ENCODE measurements at places on chromosomes 5 and 9.

DNA sequence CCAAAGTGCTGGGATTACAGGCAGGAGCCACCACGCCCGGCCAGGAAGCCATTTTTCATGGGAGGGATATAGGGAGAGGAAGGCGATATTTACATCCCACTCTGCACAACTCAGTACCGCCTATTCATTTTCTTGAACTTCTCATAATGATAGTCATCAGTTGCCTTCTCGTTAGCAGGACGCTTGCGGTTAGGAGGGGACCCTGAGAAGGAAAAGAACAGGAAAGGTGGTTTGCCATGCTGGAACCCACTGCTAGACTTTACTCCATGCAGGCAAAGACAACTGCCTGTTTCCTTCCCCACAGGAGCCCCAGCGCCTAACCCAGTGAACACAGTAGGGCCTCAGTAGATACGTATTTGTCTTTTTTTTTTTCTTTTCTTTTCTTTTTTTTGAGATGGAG, 4.1 kb upstream of the TOR1A start:
- no peak for DNase-seq

DNA sequence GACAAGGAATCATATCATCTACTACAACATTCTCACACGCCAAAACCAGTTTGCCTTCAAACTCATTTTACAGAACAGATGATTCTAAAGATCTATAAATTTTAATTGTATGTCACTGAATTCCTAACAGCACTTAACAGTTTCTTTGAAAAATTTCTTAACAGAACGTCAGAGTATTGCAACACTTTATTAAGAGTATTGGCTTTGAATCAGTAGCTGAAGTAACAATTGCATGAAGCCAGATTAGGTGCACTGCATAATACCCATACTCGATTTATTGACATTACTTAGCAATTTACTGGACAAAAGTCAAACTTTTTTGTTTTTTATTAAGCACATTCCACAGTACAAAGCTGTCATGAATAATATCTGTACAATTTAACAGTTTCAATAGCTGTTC, 75.8 kb downstream of the SMIM23 start:
- no peak for DNase-seq

DNA sequence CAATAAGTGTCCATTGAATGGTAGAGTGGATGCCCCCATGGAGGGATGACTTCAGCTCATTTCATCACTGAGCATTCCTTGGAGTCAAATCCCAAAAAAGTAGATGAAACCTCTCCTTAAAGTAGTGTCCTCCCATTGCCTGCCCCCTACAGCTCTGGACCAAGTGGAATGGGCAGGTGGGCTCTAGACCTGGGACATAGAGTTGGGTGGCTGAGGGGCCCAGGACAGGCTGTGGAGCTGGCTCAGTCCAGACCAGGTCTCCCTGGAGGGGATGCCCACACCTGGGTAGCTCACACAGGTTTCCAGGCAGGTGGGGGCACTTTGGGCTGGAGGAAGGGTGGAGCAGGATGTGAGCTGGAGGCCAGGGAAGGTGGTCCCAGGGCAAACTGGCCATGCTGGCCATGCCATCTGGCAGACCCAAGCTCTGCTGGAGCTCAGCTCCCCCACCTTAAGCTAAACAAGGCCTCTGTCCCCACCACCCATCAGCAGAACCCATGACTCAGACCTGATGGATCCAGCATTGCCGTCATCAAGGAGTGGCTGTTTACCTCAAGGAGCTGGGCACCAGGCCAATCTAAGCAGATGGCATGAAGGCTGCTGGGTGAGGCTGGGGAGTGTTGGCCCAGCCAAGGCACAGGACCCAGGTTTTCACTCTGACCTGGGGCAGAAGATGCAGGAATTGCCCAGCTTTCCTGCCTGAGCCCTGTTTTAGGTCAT, 6.2 kb upstream of the SPINK4 start:
- no peak for DNase-seq

DNA sequence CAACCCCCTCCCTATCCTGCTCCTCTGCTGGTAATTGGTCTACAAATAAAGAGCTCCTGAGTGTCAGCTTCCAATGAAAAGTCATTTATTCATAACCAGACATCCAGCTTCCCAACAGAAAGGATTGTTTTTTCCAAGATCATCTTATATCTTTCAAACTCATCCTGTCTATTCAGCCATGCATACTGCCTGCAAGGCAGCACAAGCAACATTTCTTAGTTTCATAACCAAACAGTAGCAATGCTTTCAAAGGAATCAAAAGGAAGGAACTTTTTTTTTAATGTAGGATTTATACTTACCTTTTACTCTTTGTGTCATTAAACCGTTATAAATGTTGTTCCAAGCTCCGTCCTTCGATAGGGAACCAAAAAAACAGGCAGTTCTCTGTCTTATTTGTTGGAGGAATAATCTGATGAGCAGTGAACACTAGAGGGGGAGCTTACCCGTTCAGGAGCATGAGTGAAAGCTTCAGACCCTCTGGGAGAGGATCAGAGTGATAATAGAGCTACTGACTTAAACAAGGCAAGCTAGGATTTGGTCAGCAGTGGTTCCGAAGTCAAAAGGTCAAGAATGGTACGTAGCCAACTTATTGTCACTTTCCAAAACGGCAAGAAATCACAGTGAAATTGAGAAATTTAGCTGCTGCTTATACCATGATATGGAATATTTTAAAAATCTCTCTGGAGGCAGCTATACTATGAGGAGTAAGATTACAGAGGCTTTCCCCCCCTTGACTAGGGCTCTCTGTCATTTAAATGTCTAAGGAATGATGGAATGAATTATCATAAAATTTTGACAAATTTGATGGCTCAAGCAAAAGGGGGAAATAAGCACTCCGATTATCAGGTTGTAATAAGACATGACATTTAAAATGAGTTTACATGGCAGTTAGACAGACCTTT, 892.9 kb downstream of the NR2F1-AS1 start:
- DNase-seq, result no peak

DNA sequence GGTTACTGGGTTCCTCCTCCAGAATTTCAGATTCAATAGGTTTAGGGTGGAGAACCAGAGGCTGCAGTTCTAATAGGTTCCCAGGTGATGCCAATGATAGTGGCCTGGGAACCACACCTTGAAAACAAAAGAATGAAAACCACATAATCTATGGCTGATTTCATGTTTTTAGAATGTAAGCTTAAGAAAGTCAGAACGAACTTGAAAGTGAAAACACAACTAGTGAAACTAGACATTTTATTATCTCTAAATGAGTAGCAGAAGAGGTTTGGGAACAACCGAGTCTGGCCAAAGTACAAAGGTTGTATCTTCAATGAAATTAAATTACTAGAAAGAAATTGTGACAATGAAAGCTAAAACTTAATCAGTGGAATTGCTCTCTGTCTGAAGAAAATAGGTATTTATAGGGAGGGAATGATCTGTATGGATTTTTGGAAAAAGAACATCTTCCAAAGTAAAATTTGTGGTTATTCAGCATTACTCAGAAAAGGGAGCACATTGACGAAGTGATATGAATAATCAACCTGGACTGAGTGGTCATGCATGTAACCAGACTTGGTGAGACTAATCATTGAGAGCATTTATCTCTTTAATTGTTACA, 24.9 kb upstream of the CEP120 start:
- no peak for DNase-seq

- no peak for DNase-seq
Observed at GRCh38 chr5:56319526-56320181, 86.5 kb upstream of the ANKRD55 start.

GRCh38 chr9:136122425-136123383, 4.0 kb upstream of the TMEM250 start:
- DNase-seq, result no peak

DNA sequence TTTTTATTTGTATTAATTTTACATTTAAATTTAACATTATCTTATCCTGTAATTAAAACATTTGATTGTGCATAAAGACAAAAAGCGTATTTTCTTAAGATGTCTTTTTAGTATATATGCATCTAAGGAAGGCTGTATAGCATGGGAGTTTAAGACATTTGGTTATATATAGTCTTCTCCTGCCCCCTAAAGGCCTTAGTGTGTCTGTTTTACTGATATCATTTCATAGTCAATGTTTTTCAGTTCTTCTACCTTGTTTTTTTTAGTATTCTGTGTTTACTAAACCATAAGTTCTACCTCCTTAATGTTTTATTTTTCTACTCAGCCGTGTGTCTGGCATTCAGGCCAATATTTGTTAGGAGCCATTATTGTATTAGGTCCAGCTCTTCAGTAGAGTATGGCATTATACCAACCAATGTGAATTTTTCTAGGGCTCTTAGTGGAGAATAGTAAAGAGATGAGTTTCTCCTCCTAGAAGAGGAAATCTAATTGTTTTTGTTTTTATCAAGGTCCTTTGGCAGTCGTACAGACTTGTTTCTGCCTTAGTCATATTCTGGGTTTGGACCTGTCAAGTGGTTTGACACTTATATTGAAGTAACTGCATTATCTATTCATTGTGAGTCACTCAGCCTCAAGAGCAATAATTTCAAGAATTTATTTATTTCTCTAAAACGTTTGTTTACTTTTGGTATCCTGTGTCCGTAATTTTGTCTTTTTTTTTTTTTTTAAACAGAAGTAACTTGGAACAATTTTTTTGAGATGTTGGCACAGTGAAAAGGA, 74.8 kb downstream of the SLF1 start:
- no peak for DNase-seq

DNA sequence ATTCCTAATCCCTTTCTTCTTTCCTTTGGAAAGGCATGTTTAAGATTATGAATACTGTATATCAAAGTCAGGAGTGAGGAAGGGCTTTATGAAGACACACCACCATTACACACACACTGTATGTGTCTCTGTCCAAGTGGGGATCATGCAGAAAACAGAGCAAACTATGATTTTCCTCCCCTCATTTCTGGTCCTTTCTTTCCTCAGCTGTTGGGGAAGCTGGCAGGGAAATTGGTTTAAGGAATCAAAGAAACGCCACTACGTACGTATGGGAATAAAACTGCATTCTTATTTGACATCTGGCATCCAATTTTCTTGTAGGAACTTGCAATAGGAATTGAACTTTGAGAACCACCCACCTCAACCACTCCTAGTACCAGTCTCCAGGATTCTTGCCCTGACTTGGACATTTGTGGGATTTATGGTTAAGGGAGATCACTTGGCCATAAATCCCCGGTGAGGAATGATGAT, 125.8 kb downstream of the PDE4D start:
- DNase-seq, result no peak

GRCh38 chr5:143506836-143507552, 103.5 kb upstream of the NR3C1 start:
- no peak for DNase-seq

DNA sequence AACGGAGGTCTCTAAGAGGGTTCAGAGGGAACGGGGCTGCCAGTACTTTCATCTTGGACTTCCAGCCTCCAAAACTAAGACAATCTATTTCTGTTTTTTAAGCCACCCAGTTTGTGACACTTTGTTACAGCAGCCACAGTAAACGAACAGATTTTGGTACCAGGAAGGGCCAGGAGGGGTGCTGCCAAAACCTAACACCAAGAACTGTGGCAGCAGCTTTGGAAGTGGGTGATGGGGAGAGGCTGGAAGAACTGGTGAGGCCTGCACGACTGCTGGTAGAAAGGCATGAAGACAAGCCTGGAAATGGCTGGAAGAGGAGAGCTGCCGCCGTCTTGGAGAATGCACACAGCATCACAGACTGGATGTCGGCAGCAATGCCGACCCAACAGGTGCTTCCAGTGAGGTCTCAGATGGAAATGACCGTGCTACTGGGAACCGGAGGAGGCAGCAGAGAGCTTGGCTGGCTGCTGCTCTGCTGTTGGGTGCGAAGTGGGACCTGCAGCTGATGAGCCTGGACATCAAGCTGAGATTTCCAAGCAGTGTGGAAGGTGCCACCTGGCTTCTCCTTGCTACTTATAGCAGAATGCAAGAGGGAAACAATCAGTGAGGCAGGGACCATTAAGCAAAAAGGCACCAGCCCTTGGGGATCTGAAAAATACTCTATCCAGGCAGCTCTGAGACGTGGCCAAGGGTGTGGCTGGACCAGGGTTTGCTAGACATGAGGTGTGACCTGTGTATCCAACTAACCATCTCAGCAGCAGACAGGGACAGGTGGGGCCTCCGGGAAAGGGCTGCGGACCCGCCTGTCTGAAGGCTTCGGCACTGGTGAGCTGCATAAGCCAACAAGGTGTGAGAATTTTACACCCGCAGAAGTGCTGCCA, 4.7 kb upstream of the TMEM210 start:
- no peak for DNase-seq

DNA sequence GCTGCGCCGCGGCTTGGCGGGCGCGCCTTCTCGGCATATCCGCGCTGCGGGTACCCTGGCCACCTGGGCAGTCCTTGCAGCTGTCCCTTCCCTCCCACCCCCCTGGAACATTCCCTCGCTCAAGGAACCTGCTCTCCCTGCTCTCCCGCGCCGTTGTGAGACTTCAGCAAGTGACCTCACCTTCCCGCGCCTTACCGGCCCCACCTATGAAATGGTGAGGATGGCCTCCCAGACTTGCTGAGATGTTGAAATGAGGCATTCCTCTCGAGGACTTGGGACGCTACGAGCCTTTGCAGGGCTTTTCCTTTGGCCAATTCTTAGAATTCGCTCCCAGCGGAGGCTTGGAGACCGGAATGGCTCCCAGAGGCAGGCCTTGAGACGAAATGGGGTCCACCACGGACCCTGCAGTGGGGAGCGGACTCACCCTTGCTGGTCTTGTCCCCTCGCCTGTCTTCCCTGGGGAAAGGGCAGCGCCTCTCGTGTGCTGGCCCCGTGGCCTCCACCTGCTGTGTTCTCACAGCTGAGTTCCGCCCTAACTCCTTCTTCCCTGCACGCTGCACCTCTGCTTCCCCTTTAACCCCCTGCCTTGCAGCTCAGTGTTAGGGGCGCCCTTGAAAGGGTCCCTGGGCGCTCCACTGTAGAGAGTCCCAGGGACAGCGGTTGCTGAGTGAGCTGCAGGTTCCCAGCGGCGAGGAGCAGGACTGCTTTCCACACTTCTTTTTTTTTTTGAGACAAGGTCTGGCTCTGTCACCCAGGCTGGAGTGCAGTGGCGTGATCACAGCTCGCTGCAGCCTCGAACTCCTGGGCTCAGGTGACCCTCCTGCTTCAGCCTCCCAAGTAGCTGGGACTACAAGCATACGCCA, 907 bp downstream of the HMCN2 start:
- no peak for DNase-seq

DNA sequence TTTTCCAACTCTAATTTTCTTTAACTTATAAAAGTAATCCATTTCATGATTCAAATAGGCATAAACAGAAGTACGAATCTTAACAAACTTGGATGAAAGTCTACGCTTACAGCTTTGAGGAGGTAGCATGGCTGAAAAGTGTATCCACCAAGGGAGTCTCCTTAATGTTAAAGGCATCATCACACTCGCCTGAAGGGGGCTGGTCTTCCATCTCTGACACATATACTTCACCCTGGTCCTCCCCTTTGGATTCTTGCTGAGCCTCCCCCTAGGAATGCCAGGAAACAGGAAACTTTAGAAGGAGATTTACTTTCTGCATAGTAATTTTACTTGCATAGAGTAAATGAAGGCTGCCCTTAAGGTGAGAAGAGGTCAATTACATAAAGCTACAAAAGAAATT, 10.3 kb upstream of the NME5 start:
- no peak for DNase-seq
